ENCODE measurements at places on chromosomes 6 and 20.

DNA sequence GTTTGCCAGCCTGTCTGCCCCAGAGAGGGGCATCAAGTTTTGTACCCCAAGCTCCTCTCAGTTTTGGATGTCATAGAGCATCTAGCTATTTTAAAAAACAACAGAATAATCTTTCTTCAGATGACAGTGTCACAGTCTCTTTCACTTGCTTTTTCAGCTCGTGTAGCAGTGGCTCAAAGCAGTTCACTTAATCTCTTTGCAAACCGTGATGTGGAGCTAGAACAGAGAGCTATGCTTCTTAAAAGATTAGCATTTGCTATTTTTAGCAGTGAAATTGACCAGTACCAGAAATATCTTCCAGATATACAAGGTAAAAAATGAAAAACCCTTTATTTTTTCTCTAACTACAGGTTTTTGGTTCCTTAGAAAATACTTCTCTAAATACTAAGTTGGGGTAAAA is 37.3 kb downstream of the PGM3 start:
- peak; percentile 30 for DNase-seq

- DNase-seq, result no peak
Measured at GRCh38 chr6:14656078-14656521, 538.5 kb downstream of the CD83 start.

- no peak for DNase-seq
Measured at GRCh38 chr20:36881888-36882287, 6.0 kb downstream of the TLDC2 start.

GRCh38 chr6:84926189-84927155 is 162.1 kb upstream of the TBX18 start:
- no peak for DNase-seq

GRCh38 chr6:90859056-90859455 is 272.2 kb upstream of the MAP3K7 start:
- DNase-seq, result no peak

DNA sequence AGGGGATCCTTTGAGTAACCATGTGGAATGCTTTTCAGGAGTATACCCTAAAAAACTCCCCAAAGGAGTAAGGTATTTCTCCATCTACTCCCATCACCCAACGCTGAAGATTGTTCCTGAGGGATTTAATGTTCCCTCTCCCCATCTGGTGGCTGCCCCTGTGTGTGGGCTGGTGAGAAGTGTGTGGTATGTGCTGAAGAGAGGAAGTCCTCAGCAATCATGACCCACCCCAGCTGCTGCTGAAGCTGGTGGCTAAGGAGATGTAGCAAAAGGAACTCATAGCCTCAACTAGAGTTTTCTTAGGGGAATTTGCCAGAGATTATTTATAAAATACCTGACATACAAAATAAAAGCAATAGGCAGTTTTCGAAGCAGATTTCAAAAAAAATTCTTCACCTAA is 114.3 kb upstream of the JAG1 start:
- DNase-seq, result no peak

DNA sequence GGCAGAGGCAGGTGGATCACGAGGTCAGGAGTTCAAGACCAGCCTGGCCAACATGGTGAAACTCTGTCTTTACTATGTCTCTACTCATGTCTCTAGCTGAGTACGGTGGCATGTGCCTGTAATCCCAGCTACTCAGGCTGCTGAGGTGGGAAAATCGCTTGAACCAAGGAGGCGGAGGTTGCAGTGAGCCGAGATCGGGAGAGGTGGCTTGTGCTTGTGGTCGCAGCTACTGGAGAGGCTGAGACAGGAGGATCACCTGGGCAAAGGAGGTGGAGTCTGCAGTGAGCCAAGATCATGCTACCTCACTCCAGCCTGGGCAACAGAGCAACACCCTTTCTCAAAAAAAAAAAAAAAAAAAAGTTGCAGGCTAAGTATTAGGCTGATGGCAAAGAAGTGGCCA is 8.0 kb upstream of the WTAP start:
- no peak for DNase-seq

GRCh38 chr6:83313882-83314281 is 117.0 kb downstream of the ME1 start:
- DNase-seq, result no peak

- no peak for DNase-seq
Measured at GRCh38 chr20:15113144-15113773, 775.8 kb upstream of the FLRT3 start.

DNA sequence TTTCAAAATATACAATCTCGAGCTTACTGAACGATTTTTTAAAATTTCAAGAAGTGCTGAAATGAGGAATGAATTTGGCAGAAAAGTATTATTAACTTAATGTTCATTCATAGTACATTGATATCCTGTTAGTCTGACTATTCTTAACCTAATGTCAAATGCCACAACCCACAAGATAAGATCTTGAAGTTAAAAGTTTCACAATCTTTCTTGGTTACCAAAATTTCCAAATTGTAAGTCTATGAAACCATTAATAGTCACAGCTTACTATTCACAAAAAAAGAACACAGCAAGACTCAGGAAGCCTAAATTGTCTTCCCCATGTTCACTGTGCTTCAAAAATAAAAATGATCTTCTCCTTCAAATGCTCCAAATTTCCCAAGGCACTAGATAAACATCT is 71.3 kb downstream of the HACE1 start:
- DNase-seq, result no peak

- DNase-seq, result no peak
Measured at GRCh38 chr6:120587381-120587780, 746.9 kb downstream of the TBC1D32 start.

DNA sequence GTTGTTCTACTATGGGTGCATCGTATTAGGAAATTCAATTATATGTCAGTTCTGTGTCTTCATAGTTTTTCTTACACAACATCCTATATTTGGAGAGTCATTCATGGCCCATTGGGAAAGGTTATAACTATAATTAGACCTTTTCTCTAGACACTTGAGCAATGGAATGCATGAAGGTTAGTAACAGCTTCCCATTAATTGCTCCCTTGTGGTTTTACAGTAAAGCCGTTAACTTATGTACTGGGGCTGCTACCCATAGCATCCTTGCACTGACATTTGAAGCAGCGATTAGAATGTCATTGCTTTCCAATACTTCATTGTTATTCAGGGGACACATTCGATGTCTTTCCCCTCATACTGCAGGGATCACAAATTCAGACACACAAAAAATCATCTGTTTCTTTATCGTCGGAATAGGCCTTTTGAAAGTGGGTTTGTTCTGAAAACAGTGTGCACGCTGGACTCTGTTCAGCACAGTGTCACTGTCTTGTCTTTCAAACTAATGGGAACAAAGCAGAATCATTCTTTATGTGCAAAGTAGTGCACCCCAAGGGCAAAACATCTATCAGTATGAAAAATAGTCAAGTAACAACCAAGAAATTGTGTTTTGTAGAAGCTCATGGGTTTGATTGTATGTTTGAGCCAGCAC is 634.3 kb upstream of the MAP3K7 start:
- DNase-seq, result no peak

DNA sequence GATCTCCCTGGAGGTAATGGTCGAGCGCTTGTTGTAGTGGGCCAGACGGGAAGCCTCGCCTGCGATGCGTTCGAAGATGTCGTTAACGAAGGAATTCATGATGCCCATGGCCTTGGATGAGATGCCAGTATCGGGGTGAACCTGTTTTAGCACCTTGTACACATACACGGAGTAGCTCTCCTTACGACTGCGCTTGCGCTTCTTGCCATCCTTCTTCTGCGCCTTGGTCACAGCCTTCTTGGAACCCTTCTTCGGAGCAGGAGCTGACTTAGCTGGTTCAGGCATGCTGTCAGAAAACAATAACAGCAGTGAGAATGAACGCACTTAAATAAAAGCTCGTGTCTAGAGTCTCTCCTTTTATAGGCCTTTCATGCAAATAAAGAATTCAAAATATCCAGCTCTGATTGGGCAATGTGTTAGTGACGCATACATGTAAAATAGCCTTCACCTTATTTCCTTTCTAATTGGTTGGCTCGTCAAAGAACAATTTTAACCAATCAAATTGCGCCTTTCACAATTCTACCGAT is 129.2 kb downstream of the HFE start:
- no peak for DNase-seq

DNA sequence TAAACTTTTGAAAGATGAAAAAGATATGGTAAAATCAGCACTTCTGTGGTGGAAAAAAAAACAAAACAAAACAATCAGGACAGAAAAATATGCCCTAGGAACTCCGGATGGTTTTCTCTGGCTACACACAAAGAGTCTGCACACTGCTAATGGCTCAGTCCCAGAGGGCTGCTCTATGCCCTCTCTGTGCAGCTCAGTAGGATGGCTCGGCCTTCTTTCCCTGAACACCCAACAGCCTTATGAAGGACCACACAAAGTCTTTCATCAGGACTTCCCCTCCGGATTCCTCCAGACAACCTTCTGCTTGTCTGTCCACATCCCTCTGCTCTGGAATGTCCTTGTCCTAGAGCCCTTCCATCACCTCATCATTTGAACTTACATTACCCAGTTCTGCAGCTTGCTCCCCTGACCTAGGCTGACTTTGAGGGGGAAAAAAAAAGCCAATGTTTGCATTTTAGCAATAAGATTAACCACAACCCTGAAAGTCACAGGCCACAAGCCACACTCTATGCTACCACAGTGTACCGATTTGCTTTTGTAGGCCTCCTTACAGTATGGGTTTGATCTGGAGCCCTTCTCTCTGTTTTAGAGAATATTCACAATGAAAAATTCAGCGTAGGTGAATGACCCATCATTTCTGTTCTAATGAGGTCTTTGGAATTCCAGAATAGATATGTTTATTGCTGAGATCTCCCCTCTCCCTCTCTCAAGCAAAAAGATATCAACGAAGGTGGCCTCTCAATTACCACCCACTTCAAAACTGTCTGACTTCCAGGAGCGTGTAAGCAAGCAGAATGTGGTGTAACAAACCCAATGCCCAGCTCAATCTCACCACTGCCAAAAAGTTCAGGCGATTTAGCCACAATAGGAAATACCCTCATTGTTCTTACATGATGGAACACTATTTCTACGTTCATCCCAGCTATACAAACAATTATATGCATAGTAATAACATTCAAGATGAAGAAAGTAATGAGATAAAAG is 164.0 kb downstream of the GMDS start:
- no peak for DNase-seq

GRCh38 chr20:1427457-1428054 is 34.7 kb upstream of the FKBP1A start:
- DNase-seq, result no peak

DNA sequence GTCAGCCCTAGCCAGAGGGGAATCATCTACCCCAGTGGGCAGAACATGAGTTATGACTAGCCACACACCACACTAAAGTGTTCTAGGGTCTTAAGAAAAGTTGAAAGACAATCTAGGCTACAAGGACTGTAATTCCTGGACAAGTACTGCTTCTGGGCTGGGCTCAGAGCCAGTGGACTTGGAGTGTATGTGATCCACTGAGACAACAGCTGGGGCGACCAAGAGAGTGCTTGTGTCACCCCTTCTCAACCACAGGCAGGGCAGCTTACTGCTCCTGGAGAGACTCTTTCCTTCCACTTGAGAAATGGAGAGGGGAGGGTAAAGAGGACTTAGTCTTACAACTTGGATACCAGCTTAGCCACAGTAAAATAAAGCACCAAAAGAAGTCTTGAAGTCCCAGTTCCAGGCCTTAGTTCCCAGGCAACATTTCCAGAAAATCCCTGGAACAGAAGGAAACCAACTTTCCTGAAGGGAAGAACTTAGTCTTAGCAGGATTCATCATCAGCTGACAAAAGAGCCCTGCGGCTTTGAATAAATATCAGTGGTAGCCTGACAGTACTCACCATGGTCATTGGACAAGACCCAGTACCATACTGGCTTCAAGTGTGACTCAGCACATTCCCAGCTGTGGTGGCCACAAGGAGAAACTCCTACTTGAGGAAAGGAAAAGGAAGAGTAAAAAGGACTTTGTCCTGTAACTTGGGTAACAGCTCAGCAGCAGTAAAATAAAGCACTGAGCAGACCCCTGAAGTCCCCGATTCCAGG is 355.1 kb upstream of the ADGRB3 start:
- DNase-seq, result no peak

DNA sequence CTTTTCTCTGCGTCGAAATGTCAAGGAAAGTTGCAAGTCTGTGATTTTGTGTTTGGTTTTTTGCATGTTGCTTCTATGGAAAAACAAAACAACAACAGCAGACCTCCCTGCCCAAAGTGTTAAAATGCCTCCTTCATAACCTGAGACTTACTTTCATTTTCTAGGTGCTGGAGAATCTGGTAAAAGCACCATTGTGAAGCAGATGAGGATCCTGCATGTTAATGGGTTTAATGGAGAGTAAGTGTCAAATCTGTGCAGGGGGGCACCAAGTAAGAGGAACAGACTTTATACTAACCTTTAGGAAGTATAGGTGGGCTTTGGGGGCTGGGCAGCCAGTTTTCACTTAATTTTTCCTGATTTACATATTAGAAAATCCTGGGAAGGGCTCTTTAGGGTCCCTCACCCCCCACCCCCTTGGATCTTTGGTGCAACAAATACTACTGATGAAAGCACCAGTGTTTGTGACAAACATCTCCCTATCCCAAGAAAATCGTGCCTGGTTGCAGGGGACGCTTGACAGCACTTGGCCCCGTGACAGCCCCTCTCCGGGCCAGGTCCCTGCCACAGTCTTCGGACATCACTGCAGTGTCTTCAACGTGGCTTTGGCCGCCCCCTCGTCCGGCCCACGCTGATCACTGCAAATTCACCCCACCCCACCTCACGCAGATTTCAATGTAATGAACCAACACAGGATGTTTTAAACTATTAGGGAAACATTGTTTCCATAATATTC is 43.1 kb downstream of the GNAS start:
- no peak for DNase-seq

GRCh38 chr20:24283186-24283585 is 186.2 kb upstream of the SYNDIG1 start:
- DNase-seq, result no peak

DNA sequence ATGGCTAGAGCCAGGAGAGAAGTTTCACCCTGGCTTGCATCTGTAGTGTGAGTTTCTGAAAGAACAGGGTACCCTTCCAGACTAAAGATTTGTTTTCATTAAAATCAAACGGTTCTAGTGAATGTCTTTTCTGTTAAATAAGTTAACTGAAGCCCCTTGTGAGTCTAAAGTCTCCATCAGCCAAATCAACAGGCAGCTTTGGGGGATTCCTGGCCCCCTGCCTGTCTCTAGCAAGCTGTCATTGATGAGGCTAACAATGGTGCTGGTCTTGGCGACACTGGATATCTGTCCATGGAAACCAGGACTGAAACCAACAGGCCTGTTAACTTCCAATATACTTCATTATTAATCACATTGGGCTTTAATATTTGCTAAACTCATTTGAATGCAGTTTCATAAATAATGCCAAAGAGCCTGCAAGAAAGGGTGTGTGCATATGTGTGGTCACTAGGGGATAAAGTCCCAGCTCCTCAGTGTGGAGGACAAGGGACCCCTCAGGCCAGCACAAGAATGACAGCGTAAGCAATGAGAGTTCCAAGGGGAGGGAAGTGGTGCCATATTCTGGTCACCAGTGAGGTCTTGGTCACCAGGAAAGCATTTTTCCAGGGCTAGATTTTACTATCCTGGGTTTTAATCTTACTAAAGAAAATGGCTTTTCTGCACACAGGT is 9.1 kb upstream of the RNF182 start:
- peak; percentile 38 for DNase-seq

- peak; percentile 70 for DNase-seq
Measured at GRCh38 chr6:166097914-166098522, 69.6 kb downstream of the TBXT start.

GRCh38 chr6:105269390-105269789 is 89.6 kb upstream of the POPDC3 start:
- DNase-seq, result no peak

All from WERI-Rb-1 (cell line).